Thymus (tissue), 14 donors: ENCODE measurements at places on chromosomes 2 and 18. TPM values are rescaled to one million over a fixed set of nuclear protein-coding genes. Genes with fewer than 3 reads are reported as not detected.

DNA sequence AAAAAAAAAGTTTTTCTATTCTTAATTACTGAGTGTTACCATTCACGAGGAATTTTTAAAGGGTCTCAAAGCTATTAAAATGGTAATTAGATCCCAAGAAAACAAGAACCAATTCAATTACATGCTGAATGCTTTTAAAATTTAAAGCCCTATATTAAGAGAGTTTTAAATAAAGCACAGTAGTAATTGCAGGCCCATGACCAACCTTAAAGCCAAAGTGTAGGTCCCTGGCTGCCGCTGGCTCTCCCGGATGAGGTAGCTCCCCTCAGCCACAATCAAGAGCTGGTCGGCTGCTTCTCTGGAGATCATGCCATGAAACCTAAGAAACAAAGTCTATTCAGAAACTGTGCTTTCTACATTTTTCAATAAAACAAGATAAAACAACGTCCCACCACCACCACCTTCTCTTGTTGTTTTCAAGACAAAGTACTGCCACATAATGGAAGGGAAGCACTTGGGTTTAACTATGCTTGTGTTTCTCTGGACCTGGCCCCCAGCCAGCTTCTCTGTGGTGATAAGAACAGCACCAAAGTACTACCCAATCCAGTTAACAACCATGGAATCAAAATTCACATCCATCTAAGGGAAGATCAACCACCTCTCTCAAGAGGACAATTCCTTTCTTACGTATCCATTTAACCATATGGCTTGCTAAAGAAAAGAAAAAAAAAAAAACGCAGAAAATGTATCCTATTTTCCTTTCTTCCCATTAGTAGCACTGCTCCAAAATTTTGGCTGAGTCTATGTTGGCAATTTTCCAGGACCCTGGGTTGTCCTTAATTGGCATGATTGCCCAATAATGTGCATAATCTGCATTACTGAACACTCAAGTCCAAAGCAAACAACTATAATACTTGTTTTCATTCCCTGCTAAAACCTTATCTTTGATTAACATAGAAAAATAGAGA lies 90.1 kb downstream of the CHN1 start:
- H3K27me3 ChIP-seq: no peaks in the 10 kb centered on the region
- no peaks in the 10 kb centered on the region for H3K36me3 ChIP-seq
- DNase-seq: no peak
- H3K27ac ChIP-seq: no peak overlapping the region
- H3K4me3 ChIP-seq: no peak overlapping the region

DNA sequence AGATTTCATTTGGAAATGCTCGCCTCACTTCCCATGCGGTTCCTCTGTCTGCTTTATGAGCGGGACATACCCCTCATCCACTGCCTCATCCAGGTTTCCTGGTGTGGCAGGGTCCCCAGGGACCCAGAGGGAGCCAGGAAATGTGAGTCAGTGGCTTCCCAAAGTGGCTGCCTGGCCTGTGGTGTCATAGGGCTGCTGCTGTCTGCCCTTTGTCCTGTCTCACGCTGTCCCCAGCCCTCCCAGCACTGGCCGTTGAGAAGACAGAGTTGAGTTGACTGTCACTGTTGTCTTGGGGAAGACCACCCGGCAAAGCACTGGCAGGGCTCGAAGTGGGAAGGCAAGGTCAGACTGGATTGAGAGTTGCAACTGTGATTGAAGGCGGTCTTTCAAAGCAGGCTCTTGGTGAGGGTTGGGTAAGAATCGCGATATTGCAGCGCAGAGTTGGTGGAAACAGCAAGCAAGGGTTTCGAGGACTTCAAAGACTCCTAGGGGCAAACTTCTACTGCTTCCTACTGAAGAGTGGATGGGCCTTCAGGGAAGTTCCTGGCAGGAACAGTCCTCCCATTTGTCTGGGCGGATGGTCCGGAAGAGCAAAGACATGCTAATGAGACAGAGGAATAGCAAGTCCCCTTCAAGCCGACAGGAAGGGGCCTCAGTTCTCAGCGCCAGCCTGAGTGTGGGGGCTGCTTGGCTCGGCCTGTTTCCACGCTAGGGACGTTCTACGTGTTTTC lies 33.9 kb downstream of the RAB31 start:
- H3K27me3 ChIP-seq: no peaks in the 10 kb centered on the region
- no peak overlapping the region for H3K27ac ChIP-seq
- no peaks in the 10 kb centered on the region for H3K36me3 ChIP-seq
- no peak overlapping the region for H3K4me3 ChIP-seq

DNA sequence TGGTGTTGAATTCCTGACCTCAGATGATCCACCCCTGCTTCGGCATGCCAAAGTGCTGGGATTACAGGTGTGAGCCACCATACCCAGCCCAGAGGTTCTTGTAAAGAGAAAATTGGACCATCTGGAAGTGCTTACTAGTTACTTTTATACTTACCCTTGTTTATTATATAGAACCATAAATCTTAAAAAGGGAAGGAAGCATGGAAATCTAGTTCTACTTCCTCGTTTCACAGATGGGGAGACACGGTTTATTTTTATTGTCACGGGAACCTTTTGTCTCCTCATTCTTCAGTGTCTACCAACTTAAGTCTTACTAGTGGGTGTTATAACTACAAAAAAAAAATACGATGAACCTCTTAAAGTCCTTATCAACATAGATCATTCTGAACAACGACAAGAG lies 45.8 kb upstream of the PDK1 start:
- H3K4me1 ChIP-seq: no peaks in the 10 kb centered on the region
- no peak overlapping the region for H3K4me3 ChIP-seq
- peaks cover 2% of the 10 kb centered on the region for H3K36me3 ChIP-seq
- DNase-seq: no peak

- H3K4me3 ChIP-seq: no peak overlapping the region
- no peaks in the 10 kb centered on the region for H3K27me3 ChIP-seq
- H3K27ac ChIP-seq: no peak overlapping the region
- no peaks in the 10 kb centered on the region for H3K4me1 ChIP-seq
- no peaks in the 10 kb centered on the region for H3K36me3 ChIP-seq
Measured at GRCh38 chr2:80525152-80525551, 220.6 kb upstream of the LRRTM1 start.

DNA sequence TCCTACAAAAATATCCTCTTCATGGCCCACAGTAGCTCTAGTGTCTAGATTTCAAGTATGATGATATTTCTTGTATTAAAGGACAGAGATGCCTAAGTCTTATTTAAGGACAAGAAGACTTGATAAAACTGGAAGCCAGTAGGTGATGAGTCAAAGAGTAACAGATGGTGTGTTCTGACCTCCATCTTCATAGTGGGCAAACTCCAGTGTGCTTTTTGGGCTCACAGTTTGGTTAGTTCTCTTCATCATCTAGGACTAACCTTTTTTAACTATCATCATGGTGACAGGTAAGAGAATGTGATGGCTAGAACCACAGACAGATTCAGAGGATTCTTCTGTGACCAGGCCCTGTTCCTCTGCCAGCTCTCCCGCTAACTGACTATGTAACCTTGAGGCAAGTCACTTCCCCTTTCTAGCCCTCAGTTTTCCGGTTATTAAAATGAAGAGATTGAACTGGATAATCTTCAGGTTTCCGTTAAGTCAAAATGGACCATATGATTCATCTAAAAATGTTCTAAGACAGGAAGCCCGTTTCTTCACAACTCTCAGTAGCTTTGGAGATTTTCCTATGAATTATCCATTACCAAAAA lies 140.3 kb upstream of the RASGRP3 start:
- no peak overlapping the region for H3K27ac ChIP-seq
- no peaks in the 10 kb centered on the region for H3K36me3 ChIP-seq
- no peak for DNase-seq
- no peak overlapping the region for H3K4me3 ChIP-seq
- no peaks in the 10 kb centered on the region for H3K27me3 ChIP-seq
- no peaks in the 10 kb centered on the region for H3K4me1 ChIP-seq

- no peak overlapping the region for H3K27ac ChIP-seq
- peaks cover 3% of the 10 kb centered on the region for H3K4me1 ChIP-seq
- DNase-seq: no peak
- no peaks in the 10 kb centered on the region for H3K36me3 ChIP-seq
- no peaks in the 10 kb centered on the region for H3K27me3 ChIP-seq
- H3K4me3 ChIP-seq: no peak overlapping the region
Measured at GRCh38 chr2:178403671-178404306, 47.2 kb downstream of the PRKRA start.

The ANKRD30B gene
- total RNA-seq: not detected

The ARHGAP25 gene
- 32.2 TPM for total RNA-seq
